HTR-8/SVneo (cell line): ENCODE measurements at places on chromosomes 3 and 15.

- no peak for DNase-seq
These were observed 7.7 kb upstream of the STARD5 start for GRCh38 chr15:81331600-81331999.

GRCh38 chr3:67635257-67635656 lies 19.2 kb downstream of the SUCLG2 start:
- no peak for DNase-seq

DNA sequence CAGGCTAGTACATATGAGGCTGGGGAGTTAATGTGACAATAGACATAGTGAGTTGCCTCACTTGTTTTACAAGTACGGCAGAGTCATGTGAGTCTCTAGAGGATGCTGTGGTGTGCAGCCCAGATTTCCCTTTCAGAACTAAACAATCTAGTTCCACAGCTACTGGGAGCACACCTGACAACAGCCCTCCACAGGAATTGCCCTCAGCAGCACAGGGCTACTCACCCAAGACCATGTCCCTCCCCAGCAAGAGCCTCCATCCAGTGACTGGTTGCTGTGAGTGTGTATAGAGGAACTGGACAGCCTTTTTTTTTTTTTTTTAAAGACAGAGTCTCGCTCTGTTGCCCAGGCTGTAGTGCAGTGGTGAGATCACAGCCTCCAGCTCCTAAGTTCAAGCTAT lies 40.2 kb upstream of the UBE2E2 start:
- DNase-seq = no peak

GRCh38 chr15:33360886-33361285 lies 50.1 kb downstream of the RYR3 start:
- no peak for DNase-seq

- DNase-seq = no peak
These were observed 137.8 kb downstream of the SAMMSON start for GRCh38 chr3:70137366-70137765.
